Right ventricle myocardium inferior (tissue), 1 donor: ENCODE measurements at places on chromosomes 3 and 15. TPM values are rescaled to one million over a fixed set of nuclear protein-coding genes. Genes with fewer than 3 reads are reported as not detected.

The PARL gene
- 56.5 TPM for total RNA-seq

The RPP25 gene
- total RNA-seq = 2.7 TPM

The MUC13 gene
- not detected for total RNA-seq

The AHSG gene
- total RNA-seq = not detected

- DNase-seq = no peak
Measured at GRCh38 chr3:172159376-172159775, 120.0 kb downstream of the FNDC3B start.

DNA sequence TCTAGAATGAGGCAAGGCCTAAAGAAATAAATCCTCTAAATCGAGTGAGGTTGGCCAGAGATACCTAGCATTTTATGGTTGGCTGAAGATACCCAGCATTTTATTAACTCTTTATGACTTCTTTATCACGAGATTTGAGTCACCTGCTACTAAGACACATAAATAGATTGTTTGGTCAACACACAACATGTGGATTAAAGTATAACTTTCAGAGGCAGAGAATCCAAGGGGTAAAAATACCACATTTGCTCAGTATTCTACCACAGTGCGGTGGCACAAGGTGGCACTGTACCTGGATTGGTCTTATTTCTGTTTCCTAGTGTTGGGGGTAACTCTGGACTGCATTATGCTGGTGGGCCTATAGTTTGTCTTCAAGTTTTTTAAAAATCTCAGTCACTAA, 27.0 kb upstream of the VILL start:
- DNase-seq = no peak
